HEK293T (cell line): ENCODE measurements at places on chromosomes 11 and 22.

GRCh38 chr11:94455861-94456260 lies 37.8 kb downstream of the MRE11 start:
- DNase-seq: no peak

GRCh38 chr22:38554281-38554680 lies 15.7 kb downstream of the DMC1 start:
- no peak for DNase-seq

DNA sequence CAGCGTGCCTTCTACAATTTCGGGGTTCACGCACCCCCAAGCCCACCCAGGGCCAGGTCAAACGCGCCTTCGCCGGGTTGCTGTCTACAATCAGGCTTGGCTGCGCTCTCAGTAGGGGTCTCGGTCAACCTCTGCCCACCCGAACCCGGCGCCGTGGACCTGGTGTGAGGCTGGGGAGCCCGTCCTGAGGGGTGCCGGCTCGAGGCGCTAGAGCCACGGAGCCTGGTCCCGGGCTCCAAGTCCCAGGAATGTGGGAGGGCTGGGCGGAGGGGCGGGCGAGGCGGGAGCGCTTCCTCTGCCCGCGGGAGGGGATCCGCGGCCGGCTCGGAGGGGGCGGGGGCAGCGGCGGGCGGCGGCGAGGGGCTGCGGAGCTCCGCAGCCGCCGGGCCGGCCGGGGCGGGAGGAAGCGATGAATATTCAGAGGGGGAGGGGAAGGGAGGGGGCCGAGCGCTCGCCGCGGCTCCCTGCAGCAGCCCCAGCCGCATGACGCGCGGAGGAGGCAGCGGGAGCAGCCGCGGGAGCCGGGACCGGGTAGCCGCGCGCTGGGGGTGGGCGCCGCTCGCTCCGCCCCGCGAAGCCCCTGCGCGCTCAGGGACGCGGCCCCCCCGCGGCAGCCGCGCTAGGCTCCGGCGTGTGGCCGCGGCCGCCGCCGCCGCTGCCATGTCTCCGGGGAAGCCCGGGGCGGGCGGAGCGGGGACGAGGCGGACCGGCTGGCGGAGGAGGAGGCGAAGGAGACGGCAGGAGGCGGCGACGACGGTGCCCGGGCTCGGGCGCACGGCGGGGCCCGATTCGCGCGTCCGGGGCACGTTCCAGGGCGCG lies at the start of gene PTPRJ:
Gene PTPRJ (plus strand): TSS at position 472 of the 819 bp plus-strand sequence. CDS start 354 bp downstream, outside the sequence.
- DNase-seq: peak; percentile 74

DNA sequence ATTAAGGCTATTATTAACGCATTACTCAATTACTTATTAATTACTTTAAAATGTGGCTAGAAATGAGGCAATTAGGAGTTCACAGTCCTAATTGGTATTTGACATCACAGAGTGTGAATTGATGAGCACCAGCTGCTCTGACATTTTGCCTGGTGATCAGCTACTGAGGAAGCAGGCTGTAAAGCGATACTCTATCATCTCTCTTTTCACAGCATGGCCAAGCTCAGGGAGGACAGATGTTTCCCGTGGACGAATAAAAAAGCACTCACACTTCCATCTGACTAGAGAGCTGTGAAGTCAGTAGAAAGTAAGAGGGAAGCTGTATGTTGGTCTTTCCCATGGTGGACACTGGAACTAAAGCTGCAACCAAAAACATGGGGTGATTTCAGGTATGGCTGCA lies 29.1 kb upstream of the SYT9 start:
- DNase-seq: no peak

DNA sequence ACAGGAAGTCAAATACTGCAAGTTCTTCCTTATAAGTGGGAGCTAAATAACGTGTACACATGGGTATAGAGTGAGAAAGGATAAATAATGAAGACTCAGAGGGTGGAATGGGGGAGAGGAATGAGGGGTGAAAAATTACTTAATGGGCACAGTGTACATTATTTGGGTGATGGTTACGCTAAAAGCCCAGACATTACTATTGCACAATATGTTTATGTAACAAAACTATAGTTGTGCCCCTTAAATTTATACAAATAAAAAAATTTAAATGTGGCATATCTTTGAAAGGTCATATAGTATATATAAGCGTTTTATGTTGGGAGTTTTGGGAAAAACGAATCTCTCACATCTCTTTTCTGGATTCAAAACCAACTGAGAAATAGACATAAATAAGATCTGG lies 96.1 kb downstream of the KIF18A start:
- no peak for DNase-seq

- peak; percentile 38 for DNase-seq
Measured at GRCh38 chr11:105000797-105001196, 22.2 kb downstream of the CASP5 start.

DNA sequence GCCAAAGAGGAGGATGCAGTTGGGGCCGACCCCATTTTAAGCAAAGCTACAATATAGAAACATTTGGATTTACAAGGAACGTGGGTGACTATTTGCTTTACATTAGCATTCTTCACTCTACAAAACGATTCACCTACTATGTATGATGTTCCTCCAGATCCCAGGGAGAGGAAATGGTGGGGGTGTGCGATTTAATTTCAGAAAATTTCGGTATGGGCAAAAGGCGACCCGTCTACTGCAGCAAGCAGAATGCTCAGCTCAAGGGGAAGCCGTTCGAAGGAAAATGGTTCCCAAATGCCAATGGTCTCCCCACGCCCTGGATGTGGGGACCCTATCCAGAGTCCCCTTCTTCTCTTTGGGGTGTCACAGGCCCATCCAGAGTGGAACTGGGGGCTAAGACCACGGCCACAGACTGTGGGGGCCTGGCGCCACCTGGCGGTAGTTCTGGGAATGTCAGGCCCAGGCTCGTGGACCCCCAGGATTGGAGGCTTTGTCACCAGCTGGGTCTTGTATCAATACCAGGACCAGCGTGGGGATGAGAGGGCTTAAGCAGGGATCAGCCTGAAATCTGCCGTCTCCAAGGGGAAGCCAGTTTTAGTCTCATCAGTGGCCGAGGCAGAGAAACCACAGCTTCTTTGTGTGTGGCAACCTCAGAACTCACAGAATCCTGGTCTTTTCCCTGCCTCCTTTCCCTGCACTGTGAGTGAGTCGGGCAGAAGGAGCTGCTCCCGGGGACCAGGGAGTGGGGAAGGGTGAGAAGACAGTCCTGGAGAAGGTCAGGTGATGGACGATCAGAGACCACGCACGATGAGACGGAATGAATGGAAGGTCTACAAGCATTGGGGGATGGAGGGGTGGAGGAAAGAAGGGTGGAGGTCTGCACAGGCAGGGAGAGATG lies 8.4 kb downstream of the LRRC10B start:
- peak; percentile 79 for DNase-seq

DNA sequence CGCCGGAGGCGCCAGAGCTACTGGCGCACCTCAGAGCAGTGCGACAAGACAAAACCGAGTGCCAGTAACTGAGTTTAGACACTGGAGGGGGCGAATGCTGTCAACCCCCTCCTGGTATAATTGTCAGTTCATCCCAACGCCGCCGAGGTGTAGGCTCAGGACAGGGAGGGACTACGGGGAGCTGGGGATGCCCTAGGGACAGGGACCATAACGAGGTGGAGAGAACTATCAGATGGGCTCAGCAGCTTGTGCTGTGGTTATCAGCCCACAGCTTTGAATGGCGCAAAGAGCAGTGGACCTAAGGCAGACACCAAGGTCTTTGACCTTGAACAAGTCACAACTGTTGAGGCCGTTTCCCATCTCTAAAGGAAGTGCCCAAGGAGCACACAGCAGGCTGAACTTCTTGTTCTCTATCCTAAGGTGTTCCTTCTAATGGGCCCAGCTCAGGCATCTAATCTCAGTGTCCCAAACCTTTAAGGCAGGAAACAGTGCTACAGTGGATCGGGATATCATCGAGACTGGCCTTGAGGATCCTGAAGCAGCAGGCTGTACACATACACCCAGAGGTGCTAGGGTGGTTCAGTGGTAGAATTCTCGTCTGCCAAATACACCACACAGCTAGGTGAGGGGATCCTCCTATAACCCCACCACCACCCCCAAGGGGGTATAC lies 958 bp upstream of the TUT1 start:
- no peak for DNase-seq

- DNase-seq: no peak
Measured at GRCh38 chr11:111260811-111261210, 15.3 kb downstream of the POU2AF2 start.

GRCh38 chr22:37449331-37450001 lies 22.2 kb upstream of the ELFN2 start:
- no peak for DNase-seq

GRCh38 chr11:16933291-16933690 lies 80.9 kb downstream of the PLEKHA7 start:
- no peak for DNase-seq

DNA sequence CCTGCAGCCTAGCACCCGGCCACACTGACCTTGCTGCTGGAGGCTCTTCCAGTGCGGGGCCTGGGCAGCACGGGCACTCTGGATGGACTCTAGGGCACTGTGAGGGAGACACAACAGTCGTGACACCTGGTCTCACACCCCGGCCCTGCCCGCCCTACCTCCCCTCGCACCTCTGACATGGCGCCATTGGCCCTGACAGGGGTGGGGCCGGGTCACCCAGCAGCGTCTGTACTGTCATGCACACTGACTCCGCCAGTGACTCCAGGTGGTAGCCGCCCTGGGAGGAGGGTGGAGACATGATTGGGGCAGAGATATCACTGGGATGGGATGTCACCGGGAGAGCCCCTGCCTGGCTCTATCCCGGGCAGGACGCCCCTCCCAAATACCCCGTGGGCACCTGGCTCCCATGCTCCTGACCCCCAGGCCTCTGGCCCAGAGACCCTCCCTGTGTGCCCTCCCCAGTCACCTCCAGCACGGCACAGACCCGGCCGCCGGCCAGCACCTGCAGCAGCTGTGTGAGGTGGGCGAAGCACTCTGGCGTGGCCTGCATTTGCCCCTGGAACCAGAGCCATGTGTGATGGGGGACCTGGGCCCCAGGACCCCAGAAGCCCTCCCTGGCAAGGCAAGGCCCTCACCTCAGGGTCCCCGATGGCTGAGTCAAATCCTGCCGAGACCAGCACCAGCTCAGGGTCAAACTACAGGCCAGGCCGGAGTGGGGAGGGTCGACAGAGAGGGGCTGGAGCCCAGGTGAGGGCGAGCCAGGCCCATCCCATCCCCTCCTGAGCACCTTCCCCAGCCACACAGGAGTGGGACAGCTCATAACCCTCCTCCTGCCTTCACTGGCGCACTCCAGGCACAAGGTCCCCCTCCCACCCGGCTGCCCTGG lies 2.6 kb downstream of the HDAC10 start:
- no peak for DNase-seq

DNA sequence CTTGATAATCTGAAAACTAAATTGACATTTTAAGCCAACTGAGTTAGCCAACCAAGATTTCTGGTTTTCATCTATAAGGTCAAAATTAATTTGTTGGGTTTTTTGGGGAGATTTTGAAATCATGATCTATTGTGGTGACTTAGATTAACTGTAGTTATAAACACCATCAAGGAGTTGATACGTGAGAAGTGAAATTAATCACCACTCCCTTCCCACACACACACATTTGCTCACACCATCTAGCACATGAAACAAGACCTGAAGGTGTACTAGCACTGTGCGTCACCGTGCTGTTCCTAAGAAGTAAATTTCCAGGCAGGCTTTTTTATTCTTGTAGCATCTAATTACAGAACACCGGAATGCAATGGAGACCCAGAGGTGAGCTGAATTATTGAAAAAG lies 2.1 kb downstream of the OR5B21 start:
- DNase-seq: no peak

DNA sequence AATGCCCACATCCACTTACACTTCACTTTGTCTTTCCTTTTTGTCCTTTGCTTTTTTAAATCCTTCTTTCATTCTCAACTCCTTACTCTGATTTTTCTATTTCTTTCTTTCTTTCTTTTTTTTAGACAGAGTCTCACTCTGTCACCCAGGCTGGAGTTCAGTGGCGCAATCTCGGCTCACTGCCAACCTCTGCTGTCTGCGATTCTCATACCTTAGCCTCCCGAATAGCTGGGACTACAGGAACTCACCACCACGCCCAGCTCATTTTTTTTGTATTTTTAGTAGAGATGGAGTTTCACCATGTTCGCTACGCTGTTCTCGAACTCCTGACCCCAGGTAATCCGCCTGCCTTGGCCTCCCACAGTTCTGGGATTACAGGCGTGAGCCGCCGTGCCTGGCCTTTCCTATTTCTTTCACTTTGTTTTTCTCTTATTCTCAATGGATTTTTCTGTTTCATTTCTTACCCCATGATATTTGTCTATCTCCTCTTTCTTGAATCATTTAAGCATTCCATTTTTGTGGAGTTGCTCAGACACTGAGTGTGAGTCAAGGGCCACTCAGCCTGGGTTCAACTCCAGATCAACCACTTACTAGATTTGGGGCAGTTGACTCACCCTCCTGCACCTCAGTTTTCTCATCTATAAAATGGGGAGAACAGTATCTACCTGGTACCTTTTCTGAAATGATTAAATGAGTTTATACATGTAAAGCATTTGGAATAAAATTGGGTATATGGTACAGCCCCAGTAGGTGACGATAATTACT lies 7.6 kb downstream of the KCNJ5 start:
- no peak for DNase-seq

- DNase-seq: no peak
Measured at GRCh38 chr22:27526901-27527300, 274.7 kb downstream of the MN1 start.

- DNase-seq: no peak
Measured at GRCh38 chr11:63951779-63952536, 13.2 kb downstream of the NAA40 start.

DNA sequence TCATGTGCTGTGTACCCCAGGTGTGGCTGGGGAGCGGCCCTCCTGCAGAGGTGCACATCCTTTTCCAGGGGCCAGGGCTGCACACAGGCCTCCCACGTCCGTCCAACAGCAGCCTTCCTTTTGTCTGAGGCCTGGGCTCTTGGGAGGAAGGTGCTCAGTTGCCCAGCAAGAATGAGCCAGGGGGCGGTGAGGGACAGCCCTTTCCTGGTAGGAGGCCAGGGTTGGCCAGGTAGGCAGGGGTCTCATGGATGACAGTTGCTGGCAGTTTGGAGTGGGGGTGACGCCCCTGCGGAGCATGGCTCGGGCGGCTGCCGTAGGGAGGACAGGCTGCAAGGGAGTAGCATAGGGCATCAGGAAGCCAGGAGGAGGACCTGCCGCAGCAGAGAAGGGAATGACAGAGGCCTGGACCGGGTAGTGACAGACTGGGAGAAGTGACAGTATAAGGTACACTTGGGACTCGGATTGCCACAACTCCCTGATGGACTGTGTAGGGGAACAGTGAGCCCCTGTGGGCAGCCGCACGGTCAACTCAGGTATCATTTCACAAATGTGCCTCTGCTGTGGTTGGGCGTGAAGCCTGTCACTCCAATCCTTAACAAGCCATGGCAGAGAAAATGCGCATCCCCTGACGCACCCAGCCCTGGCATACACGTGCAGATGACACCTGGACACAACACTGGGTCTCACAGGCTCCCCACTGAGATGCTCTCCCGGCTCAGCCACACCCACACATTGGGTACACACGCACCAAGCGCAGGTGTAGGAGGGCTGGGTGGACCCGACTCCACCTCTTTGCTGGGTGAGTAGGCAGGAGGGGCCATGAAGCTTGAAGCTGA lies 79.7 kb downstream of the DGCR2 start:
- DNase-seq: no peak
